ENCODE measurements at places on chromosomes 5 and 9.

DNA sequence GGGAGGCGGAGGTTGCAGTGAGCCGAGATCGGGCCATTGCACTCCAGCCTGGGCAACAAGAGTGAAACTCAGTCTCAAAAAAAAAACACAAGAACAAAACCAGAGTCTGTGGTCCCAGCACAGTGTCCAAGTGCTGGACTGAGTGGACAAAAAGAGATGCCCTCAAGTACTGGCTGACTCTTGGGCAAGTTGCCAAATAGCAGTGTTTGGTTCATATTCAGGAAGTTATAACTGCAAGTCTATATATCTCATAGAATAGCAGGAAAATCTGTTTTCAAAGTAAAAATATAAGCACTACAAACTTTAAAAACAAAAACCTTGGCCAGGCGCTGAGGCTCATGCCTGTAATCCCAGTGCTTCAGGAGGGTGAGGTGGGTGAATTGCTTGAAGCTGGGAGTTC is 7.3 kb downstream of the HABP4 start:
- no peak for DNase-seq

DNA sequence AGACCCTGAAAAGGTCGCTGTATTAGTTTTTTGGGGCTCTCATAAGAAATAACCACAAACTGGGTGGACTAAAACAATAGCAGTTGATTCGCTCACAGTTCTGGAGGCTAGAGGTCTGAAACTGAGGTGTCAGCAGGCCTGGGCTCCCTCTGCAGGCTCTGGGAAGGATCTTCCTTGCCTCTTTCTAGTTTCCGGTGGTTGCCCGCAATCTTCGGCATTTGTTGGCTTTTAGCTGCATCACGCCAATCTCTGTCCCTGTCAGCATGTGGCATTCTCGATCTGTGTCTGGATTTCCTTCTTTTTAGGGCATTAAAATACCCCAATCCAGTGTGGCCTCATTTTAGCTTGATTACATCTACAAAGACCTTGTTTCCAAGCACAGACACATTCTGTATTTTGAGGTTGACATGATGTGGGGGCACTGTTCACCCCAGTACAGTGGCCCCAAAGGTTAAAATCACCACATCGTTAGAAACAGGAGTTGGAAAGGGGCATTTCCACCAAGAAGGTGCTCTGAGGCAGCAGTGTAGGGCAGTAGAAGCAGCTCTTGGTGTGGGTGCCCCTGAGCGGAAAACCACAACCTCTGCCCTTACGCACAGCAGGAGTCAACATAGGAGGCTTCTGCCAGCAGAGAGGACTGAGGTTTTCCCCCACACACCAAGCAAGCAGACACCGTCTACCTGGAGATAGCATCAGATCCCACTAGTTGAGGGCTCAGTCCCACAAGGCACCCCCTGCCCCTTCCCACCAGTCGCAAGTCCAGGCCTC is 13.5 kb downstream of the ZNF79 start:
- no peak for DNase-seq

DNA sequence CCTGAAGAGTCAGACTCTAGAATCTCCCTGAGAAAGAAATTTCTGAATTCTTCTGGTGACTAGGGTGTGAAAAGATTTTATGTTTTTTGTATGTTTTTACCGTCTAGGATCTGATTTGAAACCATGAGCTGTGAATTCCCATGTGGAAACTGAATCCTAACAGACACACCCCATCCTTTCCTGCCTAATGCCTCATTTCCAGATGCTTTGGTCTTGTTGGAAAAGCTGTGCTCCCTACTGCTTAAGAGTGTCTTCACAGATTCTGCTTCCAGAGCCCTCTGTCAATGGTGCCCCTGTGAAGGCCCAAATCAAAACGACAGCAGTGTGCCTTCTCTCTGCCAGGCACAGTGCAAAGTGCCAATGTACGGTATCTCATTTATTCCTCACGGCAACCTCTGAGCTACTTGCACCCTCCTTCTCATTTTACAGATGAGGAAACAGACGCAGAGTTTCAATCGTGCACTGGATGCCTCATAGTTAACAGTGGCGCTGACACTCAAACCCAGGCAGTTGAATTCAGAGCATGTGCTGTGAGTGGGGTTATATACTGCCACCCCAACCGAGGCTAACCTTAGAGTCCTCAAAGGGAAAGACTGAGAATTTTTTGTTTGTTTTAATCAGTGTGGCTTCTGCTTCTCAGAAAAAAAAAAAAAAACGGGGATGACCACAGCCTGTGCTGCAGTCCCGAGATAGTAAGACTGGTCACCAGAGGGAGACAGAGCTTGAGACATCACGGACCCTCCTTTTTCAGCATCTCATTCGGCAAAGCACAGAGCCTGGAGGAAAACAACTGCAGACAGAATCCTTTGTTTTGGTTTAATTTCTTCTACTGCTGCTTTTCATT is 188.4 kb downstream of the SNCAIP start:
- DNase-seq, result no peak

GRCh38 chr5:72618708-72619107 is 111.5 kb upstream of the ZNF366 start:
- DNase-seq, result no peak

- DNase-seq, result no peak
Measured at GRCh38 chr9:111149018-111149759, 110.9 kb upstream of the LPAR1 start.

DNA sequence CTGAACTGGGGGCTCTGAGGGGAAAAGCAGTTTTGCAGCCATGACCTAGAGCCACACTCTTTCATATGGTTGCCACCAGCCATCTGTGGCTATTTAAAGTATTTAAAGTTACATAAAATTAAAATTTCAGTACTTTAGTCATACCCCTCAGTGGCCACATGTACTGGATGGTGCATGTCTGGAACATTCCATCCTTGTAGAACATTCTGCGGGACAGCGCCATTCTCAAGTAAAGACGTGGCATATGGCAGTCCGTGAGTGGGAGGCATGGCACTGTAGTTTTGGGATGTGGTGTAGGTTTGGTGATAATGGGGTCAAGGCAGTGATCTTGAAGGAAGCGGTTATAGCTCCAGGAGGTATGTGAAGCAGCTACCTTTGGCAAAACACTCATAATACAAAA is 61.4 kb upstream of the NFIL3 start:
- no peak for DNase-seq

DNA sequence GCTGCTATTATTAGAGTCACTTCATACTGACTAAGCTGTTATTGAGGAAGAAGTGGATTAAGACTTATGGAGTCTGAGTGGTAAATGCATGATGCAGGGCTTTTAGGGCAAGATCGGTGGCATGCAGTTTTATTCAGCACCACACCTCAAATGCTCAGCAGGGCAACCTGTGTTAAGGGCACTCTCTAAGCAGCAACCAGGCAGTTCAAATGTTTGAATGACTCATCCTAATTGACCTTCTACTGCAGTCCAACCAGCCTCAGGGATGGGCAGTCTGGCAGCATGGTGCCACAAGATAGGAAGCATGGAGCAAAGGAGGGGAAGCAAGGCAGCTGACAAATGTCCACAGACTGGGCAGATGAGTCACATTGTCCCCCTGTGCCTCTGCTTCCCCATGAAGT is 80.2 kb upstream of the MIER3 start:
- DNase-seq, result no peak

DNA sequence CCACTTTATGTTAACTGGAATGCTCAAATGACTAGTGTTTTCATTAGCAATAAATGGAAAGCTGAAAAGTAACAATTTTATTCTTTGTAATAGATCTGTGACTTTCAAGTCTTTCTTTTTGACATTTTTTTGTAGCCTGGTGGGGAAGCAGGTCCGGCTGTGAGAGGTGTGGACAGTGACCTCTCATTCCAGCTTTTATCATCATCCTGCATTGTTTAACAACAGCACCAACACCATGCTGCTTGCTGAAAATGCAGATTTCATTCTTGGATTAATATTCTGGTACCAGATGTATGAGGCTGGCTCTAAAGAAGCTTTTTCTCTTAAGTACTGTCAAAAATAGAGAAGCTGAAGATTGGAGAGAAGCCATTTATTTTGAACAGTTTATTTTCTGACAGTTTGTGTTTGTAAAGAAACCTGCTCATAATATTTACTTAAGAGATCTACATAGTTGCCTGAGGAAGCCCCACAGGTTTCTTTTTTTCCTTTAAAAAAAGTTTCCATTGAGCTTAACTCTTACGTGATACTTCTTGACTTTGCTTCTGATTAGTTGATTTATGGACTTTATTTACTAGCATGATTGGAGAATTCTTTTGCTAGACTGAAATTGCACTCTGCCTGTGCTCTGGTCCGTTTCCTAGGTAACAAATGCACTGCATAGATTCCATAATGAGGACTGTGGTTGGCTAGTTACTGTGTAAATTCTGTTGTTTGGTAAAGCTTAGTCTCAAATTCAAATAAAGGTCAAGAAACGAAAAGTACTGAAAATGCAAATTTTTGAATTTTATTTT is 3.4 kb downstream of the KIAA1958 start:
- no peak for DNase-seq

DNA sequence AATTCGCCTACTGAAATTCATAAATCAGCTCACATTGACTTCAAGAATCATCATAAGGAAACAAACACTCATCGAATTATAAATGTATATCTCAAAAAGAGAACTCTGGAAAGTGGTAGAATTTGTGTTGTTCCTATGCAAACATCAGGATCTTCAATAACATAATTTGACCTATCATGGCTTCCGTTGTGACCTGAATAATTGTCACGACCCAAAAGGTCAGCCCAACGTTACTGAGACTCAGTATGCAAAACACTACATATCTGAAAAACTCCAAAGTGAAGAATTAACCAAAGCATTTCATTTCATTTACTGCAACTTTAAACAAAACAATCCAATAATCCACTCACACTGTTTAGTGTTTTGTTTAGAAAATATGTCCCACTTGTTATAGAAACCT is 1.2 kb downstream of the RAPGEF6 start:
- DNase-seq, result no peak

DNA sequence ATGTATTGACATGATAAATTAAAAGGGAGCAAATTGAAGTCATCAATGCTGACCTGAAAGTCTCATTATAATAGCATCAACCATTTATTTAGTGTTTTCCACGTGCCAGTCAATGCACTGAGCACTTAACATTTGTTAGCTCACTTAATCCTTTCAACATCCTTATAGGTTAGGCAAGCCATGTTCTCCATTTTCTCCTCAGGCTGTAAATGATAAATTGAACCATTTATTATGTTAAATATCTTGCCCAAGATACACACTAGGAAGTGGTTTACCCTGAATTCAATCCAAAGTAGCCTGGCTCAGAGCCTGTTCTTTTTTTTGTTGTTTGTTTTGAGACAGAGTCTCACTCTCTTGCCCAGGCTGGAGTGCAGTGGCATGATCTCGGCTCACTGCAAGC is 25.0 kb upstream of the SNX2 start:
- no peak for DNase-seq

- DNase-seq, result no peak
Measured at GRCh38 chr5:178533136-178533535, 57.1 kb downstream of the COL23A1 start.

DNA sequence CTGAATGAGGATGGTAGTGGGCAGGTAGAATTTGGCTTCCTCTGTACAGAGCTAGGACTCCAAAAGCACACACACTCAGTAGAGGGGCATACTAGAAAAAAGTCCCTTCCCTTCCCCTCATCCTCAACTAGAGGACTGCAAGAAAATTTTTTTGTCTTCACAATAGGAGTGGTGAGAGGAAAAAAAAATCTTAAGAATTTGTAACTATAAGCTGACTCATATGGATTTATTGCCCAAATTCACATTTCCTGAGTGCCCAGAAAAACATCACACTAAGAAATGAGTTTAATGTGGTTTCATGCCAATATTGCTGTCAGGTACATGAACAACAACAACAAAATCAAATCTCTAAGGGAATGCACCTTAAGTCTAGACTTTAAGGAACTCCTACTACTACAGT is 43.7 kb downstream of the RANBP6 start:
- DNase-seq, result peak; percentile 4

GRCh38 chr5:42908086-42908485 is 96.4 kb upstream of the SELENOP start:
- no peak for DNase-seq

- DNase-seq, result no peak
Measured at GRCh38 chr5:17090839-17091238, 126.6 kb upstream of the BASP1 start.

DNA sequence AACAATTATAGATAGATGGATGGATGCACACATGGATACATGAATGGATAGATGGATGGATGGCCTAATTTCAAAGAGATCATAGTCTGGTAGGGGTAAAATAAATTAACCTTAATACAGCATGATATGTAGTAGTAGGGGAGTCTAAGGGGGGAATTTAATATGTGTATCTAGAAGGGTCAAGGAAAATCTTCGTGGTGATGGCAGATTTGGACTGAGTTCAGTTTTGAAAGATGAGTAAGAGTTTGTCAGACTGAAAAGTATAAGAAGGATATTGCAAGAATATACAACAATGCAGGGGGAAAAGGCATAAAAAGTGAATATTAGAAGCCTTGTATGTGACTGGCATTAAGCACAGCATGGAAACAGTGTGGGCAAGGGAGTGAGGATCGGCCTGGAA is 98.7 kb downstream of the ZNF462 start:
- no peak for DNase-seq

- no peak for DNase-seq
Measured at GRCh38 chr9:78954286-78954685, 617.5 kb upstream of the TLE4 start.

GRCh38 chr9:129762985-129763926 is 10.4 kb upstream of the PTGES start:
- DNase-seq, result no peak

GRCh38 chr5:67361932-67362729 is 165.5 kb upstream of the CD180 start:
- DNase-seq, result no peak

GRCh38 chr5:132601071-132601728 is 44.4 kb downstream of the RAD50 start:
- no peak for DNase-seq

DNA sequence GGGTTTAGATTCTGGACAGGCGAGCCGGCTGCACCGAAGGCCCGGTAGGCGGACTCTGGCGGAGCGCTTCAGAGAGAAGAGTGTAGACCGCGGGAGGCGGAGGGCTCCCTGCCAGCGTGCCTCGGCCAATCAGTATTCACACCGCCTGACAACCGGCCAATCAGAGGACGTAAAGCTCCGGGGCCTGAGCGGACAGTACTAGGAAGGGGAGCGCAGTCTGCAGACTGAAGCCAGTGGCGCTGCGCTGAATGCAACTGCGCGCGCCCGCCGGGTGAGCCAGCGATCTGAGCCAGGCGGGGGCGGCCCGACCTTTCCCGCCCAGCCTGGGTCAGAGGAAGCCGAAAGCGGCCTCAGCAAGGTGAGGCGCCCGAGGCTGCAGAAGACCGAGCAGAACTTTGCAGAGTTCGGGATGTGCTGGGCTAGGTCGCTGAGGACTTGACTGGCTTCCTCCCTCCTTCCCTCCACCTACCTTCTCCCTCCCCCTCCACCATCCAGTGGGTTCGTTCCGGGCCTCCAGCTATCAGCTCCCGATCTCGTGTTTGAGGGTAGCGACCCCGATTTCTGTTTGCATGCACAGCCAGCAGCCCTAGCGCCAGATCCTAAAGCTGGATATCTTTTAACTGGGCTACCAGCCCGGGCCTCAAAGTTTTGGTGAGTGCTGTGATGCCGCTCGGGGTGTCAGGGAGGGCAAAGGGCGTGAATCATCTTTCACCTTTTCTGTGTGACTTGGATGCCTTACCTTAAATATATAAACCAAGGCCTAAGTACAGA is at the start of gene DMRT2:
Gene DMRT2, plus strand, starts transcription at position 233 of the 771 bp plus-strand sequence. CDS start 1,257 bp downstream, outside the sequence.
- DNase-seq, result no peak

Data from BJ (cell line).